ENCODE measurements at places on chromosomes 7 and 10.

GRCh38 chr7:29639886-29640595, 76.4 kb downstream of the PRR15 start:
- DNase-seq, result no peak

- no peak for DNase-seq
Measured at GRCh38 chr7:52285689-52286088, 749.7 kb upstream of the POM121L12 start.

DNA sequence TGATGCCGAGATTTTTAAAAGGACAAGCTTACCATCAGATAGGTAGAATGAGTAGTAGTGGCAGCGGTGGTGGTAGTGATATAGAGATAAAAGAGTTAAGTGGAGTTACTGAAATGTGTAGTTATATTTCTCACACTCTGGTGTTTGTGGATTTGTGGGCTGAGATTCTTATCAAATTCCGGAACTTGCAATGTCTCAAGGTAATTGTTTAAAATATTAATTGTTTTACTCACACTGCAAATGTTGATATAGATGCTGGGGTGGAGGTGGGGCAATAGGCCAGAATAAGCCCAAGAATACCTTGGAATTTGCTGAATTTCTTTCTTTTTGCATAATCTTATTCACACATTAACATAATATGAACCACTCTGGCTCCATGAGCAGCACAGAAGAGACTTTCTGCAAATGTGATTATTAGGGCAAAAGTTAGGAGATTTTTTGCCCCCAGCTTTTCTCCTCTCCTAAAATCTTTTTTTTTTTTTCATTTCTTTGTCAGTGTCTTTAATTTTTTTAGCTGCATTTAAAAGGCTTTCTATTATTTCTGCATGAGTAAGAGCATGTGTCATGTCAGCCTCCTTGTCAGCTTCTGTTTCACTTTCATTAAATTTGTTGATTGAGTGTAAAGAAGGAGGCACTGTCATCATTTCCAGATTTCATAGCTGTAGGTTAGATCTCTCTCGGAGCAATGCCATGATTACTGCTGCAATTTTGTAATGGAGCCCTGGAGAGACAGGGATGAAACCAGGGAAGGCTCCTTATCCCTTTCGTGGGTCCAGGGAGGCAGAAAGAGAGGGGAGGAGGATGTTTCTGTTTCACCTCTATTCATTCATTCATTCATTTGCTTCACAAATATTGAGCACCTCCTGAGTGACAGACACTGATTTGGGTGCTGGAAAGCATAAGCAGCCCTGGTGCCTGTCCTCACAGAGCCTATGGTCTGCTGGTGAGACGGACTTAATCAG, 13.1 kb upstream of the SGMS1 start:
- no peak for DNase-seq

GRCh38 chr10:85858776-85859515, 507.6 kb downstream of the GRID1 start:
- no peak for DNase-seq

- no peak for DNase-seq
Measured at GRCh38 chr10:108812296-108812695, 1111.0 kb downstream of the XPNPEP1 start.

GRCh38 chr7:1169409-1170368, 9.7 kb upstream of the ZFAND2A start:
- peak; percentile 94 for DNase-seq

DNA sequence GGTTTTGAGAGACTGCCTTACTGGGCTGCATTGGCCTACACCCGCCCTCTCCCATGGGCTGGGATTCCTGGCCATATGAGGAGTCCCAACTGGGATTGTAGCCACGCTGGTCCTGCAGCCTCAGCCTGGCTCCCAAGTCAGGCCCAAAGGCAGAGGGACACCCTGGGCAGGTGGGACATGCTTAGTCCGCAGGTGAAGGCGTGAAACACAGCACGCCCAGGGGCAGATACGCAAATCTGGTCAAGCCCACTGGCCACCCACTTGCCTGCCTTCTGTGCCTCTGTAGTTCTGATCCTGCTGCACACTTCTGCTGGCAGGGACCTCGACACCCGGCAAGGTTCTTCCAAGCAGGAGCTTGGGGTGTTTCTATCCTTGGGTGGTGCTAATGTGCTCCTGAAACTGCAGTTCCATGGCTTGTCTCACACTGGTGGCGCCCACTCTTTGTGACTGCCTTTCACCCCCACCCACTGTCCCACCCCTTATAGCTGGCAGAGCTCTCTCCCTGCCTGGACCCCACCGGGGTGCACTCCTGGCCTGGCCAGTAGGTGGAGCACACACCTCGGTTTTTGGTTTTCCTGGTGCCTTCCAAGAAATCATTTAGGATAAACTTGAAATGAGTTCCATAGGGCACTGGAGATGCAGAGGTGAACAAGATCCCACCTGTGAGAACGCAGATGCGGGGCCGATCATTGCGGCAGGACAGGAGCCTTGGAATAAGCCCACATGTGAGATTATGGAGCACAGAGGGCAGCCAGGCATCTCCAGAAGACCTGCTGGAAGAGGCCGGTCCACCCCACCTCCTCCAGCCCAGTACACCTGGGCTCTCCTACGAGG, 47.9 kb downstream of the MKI67 start:
- peak; percentile 37 for DNase-seq

DNA sequence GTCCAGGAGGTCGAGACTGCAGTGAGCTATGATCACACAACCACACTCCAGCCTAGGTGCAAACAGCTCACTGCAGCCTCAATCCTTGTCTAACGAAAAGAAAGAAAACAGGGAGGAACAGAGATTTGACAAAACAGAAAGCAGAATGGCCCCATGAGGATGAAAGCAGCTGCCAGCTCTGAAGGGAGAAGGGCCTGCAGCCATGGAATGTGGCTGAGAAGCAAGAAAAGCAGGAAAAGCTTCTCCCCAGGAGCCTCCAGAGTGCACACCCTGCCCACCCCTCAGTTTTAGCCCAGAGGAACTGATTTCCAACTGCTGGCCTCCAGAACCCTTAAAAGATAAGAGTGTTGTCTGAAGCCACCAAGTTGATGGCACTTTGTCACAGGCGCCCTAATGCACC, 13.0 kb downstream of the ESYT2 start:
- DNase-seq, result no peak

DNA sequence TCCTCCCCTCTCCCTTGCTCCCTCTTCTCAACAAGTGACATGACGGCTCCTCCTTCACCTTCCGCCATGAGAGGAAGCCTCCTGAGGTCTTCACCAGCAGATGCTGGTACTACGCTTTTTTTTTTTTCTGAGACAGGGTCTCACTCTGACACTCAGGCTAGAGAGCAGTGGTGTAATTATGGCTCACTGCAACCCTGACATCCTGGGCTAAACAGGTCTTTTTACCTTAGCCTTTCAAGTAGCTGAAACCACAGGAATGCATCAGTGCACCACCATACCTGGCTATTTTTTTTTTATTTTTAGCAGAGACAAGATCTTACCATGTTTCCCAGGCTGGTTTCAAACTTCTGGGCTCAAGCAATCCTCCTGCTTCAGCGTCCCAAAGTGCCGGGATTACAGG, 43.6 kb downstream of the MDH2 start:
- no peak for DNase-seq

GRCh38 chr10:27804136-27804535, 58.5 kb upstream of the MKX start:
- no peak for DNase-seq

GRCh38 chr7:36806891-36807290, 82.6 kb upstream of the AOAH start:
- DNase-seq, result no peak

GRCh38 chr7:50835156-50835555, 52.5 kb upstream of the GRB10 start:
- DNase-seq, result no peak

DNA sequence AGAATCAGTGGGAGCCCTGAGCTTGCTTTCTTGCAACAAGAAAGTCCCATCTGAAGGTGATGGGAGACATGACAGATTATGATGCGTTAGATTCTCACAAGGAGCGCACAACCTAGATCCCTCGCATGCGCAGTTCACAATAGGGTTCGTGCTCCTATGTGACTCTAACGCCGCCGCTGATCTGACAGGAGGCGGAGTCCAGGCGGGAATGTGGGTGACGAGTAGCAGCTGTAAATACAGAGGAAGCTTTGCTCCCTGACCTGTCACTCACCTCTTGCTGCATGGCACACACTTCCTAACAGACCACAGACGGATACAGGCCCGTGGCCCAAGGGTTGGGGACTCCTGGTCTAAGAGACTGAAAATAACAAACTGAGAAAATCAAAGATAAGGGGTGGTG, 1163.4 kb upstream of the AUTS2 start:
- DNase-seq, result no peak

DNA sequence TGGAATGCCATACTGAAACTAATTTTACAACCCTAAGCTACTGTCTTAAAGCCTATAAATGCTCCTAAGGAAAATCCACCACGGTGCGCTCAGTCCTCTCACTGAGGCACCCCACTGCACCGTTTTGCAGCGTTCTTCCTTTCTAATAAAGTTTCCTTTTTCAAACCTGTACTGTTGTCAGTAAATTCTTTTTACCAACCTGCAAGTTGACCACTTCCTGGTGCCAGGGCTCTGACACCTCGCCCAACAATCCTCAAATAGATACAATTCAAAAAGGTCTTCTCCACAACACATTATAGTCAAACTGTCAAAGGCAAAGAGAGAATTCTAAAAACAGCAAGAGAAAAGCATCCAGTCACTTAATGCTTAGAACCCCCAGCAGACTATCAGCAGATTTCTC, 42.8 kb downstream of the HERPUD2 start:
- DNase-seq, result no peak

- DNase-seq, result no peak
Measured at GRCh38 chr10:43230909-43231522, 35.8 kb downstream of the RASGEF1A start.

DNA sequence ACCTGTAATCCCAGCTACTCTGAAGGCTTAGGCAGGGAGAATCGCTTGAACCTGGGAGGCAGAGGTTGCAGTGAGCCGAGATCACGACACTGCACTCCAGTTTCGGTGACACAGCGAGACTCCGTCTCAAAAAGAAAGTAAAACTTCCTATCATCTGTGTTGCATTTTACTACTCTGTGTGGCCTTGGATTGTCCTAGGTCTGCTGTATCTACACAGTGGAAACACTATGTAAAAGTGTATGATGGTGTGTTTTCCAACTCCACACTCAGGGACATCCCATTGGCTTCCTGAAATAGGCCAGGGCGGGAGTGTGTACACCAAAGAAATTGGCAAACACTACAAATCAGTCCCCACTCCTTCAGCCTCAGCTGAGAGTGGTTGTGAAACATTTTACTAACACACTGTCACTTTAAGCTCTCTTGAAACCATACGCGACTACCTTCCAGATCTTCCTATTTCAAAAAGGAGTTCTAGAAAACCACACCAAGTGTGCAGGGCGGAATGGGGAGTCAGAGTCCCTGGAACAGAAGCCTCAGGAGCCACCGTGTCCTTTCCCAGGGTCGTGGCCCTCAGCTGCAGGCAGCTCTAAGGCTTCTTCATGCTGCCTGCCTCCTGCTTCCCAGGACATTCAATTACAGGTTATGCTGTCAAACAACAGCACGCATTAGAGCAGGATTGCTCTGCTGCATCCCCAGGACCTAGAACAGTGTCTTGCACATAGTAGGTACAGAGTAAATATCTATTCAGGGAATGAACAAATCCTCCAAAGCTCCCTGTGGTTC, 275.4 kb downstream of the PARD3 start:
- no peak for DNase-seq

GRCh38 chr10:44278837-44279324, 106.0 kb downstream of the CXCL12 start:
- no peak for DNase-seq

DNA sequence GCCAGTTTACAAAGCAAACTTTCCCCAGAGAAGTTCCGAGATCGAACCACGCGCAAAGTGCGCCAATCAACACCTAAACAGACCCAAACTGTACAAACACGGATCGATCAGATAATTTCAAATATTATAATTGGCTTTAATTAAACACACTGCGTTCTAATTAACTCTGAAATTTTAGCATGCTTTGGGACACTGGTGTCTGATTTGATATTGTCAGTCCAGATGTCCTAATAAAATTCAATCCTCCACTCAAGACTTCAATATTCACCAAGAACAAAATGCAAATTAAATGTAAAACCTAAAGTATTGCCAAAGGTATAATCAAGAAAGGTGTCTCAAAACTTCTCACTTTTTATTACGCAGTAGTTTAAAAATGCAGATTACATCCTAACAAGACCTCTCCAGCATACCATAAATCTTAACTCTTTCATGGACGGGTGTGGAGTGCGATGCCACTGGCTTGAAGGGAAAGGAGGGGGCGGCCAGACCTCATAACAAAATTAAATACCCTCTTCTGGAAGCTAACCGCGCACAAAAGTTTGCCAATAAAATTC, 5.9 kb upstream of the EBF3 start:
- no peak for DNase-seq

- no peak for DNase-seq
Measured at GRCh38 chr10:31099094-31099493, 67.4 kb upstream of the ZNF438 start.

DNA sequence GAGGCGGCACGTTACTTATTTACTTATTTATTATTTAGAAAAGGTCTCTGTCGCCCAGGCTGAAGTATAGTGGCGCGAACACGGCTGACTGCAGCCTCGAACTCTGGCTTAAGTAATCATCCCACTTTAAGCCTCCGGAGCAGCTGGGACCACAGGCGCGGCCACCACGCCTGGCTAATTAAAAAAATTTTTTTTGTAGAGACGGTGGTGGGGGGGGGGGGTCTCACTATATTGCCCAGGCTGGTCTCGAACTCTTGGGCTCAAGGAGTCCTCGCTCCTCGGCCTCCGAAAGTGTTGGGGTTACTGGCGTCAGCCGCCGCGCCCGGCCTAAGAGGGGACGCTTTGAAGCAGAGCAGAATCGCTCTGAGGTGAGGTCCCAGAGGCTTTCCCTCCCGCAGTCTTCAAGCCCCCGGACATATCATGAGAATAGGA, 675 bp upstream of the FRAT2 start:
- no peak for DNase-seq

- DNase-seq, result no peak
Measured at GRCh38 chr7:100369105-100369504, 4.2 kb upstream of the PILRA start.

DNA sequence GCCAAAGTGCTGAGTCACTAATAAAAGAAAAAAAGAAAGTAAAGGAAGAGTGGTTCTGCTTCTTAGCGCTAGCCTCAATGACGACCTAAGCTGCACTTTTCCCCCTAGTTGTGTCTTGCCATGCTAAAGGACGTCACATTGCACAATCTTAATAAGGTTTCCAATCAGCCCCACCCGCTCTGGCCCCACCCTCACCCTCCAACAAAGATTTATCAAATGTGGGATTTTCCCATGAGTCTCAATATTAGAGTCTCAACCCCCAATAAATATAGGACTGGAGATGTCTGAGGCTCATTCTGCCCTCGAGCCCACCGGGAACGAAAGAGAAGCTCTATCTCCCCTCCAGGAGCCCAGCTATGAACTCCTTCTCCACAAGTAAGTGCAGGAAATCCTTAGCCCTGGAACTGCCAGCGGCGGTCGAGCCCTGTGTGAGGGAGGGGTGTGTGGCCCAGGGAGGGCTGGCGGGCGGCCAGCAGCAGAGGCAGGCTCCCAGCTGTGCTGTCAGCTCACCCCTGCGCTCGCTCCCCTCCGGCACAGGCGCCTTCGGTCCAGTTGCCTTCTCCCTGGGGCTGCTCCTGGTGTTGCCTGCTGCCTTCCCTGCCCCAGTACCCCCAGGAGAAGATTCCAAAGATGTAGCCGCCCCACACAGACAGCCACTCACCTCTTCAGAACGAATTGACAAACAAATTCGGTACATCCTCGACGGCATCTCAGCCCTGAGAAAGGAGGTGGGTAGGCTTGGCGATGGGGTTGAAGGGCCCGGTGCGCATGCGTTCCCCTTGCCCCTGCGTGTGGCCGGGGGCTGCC, at the start of gene IL6:
Gene IL6, plus strand, starts transcription at position 294 of the 807 bp plus-strand sequence. Its CDS starts 63 bp downstream, at position 357.
- DNase-seq, result peak; percentile 7

Measured in activated T-cell treated with anti-CD3 and anti-CD28 coated beads, Interleukin-2, amount 50 U/mL, for 4 hours (primary cell).